Fibroblast of skin of right quadriceps (primary cell): ENCODE measurements at places on chromosomes 7 and 10.

DNA sequence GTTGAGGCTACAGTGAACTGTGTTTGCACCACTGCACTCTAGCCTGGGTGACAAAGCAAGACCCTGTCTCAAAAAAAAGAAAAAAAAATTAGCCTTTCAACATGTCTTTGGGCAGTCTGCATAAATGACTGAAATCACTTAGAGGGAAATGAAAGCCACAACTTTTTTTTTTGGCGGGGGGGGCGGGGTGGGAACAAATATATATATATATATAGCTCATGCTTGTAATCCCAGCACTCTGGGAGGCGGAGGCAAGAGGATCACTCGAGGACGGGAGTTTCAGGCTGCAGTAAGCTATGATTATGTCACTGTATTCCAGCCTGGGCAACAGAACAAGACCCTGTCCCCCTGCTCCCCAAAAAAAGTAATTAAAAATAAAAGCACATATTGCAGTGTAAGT is 23.4 kb upstream of the MICU1 start:
- DNase-seq: no peak

DNA sequence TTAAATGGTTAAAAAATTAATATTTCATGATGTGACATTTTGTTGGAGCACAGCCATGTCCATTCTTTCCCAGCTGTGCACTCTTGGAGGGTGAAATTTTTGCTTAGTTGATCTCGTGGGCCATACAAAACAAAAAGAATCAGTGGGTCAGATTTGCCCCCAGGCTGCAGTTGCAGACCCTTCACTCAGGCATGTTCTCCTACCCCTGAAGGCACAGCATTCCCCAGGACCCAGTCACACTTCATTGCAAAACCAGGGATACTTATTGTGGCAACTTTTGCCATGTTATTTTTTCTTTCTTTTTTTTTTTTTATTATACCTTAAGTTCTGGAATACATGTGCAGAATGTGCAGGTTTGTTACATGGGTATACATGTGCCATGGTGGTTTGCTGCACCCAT is 6.0 kb downstream of the TAS2R40 start:
- no peak for DNase-seq

DNA sequence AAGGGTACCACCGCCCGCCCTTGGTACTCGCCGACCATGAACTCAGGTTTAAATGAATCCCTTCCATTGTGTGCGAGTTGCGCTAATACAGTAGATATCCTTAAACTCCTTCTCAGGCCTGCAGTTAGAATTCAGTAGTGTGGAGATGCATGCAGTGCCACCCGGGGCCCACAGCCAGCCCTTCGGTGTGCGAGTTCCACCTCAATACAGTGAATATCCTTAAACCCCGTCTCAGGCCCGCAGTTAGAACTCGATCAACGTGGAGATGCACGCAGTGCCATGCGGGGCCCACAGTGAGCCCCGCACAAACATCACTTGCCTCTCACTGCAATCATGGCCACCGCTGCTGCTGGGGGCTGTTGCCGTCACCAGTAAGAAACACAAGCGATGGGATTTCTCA is 261.9 kb downstream of the MAD1L1 start:
- no peak for DNase-seq

GRCh38 chr7:66696774-66697191 is 43.8 kb upstream of the RABGEF1 start:
- DNase-seq: peak; percentile 38
